Activated B cell treated with CpG ODN at 0.5 μM for 24 hours (primary cell): ENCODE measurements at places on chromosomes 2 and 18.

DNA sequence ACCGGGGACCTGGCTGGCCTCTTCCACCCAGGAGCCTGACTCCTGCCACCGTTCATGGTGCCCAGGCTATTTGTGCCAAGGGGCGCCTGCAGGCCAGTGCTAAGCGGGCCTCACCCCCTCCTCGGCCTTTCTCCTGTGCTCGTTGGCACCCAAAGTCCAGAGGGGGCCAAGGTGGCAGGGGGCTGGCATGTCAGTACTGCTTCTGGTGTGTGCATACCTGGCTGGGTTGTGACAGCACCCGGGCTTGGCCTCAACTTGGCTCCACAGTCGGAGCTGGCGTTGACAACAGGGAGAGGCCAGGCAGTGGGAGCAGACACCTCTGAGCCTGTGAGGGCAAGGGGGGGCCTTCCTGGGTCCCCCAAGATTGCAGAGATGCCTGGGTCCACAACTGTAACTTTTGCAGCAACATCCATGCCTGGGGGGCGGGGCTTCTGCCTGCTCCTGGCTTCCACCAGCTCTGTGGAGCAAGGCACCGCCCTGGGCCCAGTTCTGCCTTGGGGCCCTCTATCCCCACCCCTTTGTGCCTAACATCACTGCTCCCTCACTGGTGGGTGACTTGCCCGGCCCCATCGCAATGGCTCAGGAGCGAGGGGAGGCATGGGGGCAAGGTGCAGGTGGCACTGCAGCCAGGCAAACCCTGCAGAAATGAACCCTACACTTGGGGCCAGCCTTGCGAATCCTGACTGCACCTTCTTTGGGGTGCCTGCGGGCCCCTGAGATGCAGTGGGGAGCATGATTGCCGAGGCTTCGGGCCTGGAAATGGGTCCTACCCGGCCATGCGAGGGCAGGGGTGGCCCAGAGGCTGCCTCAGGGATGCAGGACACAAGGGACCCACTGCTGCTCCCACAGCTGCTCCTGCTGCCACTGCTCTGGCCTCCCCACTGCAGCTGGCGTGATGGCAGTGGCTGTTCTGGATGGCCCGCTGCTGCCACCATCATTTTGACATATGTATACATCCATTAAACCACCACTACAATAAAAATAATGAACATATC, 35.9 kb downstream of the PTPN4 start:
- no peak for DNase-seq

- no peak for DNase-seq
These were observed 56.3 kb upstream of the ZDBF2 start for GRCh38 chr2:206218156-206218555.

GRCh38 chr2:58098254-58099095, 51.9 kb downstream of the VRK2 start:
- no peak for DNase-seq

GRCh38 chr18:40676668-40677067, 1278.4 kb upstream of the PIK3C3 start:
- no peak for DNase-seq

DNA sequence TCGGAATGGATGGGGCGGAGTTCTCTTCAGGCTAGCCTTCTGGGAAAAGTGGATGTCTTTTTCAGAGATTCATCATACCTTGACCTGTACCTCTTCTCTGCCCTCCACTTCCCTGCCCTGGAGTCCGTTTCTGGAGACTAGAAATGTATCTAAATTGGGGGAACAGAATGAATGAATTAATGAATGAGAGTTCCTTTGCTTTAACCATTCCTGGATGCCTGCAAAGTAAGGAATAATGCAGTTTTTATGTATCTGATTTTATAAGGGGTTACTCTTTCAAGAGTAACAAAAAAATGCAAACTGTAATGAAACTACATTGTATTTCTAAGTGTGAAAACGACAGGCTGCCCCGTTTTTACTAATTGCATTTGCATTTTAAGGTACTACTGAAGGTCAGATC, 2.0 kb downstream of the SOWAHC start:
- no peak for DNase-seq
